ENCODE measurements at places on chromosomes 3 and 15.

DNA sequence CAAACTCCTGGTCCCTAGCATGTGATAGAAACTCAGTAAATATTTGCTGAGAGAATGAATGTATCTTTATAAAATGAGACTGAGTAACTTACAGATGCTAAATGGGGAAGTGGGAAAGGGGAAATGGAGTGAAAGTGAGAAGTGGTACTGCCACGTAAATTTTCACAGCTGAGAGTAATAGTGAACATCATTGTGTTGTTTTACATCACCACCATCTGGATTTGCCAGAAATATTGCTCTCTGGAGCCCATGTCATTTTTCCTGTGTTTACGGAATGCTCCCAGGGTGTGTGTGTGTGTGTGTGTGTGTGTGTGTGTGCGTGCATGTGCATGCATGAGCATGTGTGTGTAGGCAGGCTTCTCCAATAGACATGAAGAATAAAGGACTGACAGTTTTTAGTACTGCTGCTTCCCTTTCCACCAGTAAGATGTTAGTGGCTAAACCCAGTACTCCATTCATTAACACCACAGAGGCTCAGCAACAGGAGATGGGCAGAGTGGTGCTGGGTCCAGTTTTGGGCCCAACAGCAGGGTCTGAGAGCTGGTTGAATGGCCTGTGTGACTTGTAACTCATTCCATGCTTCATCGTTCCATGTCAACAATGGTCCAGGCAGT lies 57.3 kb downstream of the DIPK2A start:
- H3K27me3 ChIP-seq, result no peaks in the 10 kb centered on the region
- H3K27ac ChIP-seq, result no peak overlapping the region
- no peaks in the 10 kb centered on the region for H3K36me3 ChIP-seq
- no peak overlapping the region for H3K4me3 ChIP-seq

DNA sequence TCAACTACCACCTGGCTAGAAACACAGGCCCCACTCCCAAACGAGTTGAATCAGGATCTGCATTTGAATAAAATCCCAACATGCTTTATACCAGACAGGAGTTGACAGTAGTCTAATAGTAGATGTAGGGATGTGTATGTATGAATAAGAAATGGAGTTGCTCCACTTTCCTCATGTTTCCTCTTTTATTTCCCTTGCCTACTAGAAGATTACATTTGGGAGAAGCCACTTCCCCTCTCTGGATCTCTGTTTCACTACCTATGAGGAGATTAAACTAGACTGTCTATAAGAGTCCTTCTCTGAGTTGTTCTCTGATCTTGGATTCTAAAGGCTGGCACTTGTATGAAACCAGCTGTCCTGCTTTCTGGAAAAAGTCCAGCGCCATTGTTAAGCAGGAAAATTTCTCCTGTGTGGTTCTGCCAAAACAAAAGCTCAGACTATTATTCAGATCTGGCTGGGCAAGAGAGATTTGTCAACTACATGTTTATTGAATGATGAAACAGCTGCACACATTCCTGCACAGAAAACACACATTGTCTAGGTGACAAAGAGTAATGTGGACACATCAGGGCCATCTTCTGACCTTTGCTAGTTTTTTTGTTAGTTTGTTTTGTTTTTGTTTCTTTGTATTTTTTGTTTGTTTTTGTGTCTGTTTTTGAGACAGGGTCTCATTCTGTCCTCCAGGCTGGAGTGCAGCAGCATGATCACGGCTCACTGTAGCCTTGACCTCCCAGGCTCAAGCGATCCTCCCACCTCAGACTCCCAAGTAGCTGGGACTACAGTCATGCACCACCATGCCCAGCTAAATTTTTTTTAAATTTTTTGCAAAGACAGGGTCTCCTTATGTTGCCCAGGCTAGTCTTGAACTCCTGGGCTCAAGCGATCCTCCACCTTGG lies 29.9 kb downstream of the ACP3 start:
- DNase-seq, result no peak
- peaks cover 3% of the 10 kb centered on the region for H3K27me3 ChIP-seq
- H3K27ac ChIP-seq, result no peak overlapping the region
- no peak overlapping the region for H3K4me3 ChIP-seq
- H3K4me1 ChIP-seq, result no peaks in the 10 kb centered on the region

DNA sequence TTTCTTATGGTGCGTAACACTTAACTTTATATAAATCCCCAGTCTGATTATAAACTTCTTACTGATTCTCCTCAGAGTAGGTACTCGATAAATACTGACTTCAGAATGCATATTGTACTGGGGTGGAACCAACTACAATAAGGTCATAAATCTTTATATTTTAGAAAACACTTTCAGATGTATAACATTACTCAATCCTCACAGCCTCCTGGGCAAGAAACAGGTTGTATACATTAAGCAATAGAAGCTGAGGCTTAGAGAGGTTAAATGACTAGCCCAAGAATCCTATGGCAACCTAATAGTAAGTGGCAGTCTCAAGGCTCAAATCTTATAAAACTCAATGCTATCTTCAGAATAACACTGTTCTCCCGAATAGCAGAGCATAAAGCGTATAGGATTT lies 9.1 kb downstream of the VPS13C start:
- H3K4me3 ChIP-seq, result no peak overlapping the region
- H3K36me3 ChIP-seq, result no peaks in the 10 kb centered on the region
- no peak for DNase-seq
- no peak overlapping the region for H3K27ac ChIP-seq
- H3K4me1 ChIP-seq, result no peaks in the 10 kb centered on the region
- H3K27me3 ChIP-seq, result no peaks in the 10 kb centered on the region

DNA sequence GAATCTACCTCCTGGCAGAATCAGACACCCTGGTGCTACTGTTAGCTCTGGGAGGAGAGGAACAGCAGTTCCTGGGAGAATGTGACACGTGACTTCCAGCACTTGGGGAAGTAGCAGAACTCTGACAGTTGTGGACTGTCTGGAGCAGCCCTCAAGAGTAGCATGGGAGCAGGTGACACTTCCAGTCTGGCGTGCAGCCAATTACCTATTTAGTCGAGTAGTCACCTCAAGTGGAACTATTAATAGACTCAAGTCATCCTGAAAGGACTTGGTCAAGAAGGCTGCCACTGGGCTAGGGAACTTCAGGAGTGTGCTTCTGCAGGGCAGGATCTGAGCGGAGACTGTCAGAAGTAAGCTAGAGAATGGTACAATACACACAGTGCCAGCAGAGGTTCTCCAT lies 62.3 kb downstream of the MTHFS start:
- no peak overlapping the region for H3K4me3 ChIP-seq
- no peaks in the 10 kb centered on the region for H3K36me3 ChIP-seq
- no peak overlapping the region for H3K27ac ChIP-seq
- no peaks in the 10 kb centered on the region for H3K4me1 ChIP-seq

DNA sequence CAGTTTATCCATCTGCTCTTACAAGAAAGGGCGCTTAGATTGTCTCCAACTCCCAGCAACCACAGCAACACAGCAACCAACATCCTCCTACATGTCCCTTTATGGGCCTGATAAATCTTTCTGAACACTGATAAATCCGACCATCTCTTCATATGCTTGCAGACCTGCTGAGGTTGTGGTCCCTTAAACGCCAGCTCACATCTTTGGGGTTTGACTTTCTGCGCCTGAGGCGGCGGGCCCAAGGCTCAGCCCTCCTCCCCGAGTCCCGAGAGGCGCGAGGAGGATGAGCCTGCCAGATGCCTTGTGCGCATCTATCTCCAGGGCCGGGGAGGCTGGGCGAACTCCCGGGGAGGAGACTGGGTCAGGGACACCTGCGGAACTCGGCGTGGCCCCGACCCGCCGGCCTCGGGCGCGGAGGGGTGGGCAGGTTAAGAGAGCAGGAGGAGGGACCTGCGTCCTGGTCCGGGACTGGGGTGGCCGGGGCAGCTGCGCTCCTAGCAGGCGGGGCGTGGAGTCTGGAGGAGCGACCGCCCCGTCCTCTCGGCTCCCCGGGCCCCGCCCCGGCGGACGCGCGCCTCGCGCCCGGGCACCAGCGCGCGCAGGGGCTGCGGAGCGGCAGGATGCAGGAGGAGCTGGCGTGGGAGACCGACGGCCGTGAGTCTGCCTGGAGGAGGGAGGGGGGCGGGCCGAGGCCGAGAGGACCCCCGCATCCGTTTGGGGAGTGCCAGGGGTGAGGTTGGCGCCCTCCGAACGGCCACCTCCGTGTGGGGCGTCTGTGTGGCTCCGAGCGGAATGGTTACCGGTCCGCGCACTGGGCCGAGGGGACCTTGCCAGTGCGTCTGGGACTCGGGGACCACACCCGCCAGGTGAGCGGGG lies at the start of gene ANKDD1A:
TSS of gene ANKDD1A (plus strand) at position 592 of the 876 bp plus-strand sequence. CDS start at position 621, 29 bp downstream.
- no peaks in the 10 kb centered on the region for H3K36me3 ChIP-seq
- H3K27ac ChIP-seq, result no peak within 1 kb of the TSS
- H3K4me1 ChIP-seq, result no peaks in the 10 kb centered on the region
- no peak for DNase-seq
- no peaks in the 10 kb centered on the region for H3K27me3 ChIP-seq

DNA sequence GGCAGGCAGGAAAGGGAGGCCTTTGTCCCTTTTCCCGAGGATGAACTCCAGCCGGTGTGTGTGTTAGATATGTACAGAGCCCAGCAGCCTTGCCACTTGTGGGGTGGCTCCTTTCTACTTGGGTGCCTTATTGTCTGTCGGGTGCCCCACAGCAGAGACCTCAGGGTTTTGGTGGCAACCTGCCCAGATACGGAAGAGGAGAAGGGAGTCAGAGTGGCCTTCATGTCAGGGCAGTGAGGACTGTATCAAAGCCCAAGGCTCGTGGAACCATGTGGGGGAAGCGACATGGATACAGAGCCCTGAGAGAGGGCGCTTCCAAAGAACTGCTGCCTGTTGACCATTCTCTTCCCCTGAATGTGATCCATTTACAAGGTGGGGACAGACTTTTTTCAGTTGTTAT lies 166.2 kb downstream of the SLCO3A1 start:
- no peaks in the 10 kb centered on the region for H3K36me3 ChIP-seq
- DNase-seq, result no peak
- H3K4me3 ChIP-seq, result no peak overlapping the region
- H3K27me3 ChIP-seq, result no peaks in the 10 kb centered on the region

Data from effector memory CD4-positive, alpha-beta T cell (primary cell).